ENCODE measurements at places on chromosomes 3 and 15.

DNA sequence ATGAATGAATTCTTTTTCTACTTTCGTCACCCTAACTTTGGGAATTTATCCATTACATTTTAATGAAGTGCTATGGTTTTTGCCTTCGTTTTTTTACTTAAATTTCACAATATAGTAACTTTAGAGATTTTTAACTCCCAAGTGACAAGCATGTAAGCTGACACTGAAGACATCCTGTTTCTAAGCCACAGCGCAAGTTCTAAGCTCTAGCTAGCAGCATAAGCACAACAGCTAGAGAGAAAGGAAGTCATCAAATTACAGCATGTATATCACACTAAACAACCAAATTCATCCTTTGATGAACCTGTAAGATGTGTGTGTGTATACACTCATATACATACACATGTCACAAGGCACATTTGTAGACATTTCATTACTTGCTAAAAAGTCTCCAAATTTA, 119.3 kb downstream of the P3H2 start:
- DNase-seq: no peak

- no peak for DNase-seq
Observed at GRCh38 chr3:138157743-138158142, 17.0 kb downstream of the DBR1 start.

DNA sequence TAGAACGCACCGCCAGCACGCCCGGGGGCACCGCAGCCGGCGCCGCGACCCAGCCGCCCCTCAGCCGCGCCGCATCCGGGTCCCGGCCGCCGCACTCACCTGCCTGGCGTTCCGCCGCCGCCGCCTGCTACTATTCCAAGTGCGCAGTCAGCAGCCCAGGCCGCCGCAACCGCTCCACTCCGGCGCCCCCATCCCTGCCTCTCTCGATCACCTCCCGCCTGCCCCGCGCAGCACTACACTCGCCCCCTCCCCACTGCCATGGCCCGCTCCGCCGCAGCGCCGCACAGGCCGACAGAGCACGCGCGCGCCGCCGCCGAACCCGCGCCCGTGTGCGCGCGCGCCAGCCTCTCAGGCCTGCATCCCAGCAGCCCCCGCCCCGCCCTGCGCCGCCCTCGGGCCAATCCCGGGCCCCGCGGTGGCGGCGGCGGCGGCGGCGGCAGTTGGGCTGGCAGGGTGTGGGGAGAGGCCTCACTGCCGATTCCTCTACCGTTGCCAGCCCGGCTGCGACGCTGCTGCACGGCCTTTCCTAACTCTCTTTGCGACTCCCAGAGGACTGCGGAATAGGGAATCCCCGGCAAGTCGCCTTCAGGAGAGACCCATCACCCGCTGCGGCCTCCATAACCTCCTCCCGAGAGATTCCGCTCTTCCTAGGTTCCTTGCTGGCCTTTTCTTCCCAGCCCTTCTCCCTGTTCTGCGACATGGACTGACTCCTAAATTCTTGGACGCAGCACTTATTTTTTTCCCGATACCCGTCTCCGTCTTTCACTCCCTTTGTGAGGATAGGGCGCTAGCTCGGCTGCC, at the start of gene PIK3CB:
TSS of gene PIK3CB (minus strand) at position 333 of the 801 bp plus-strand sequence. CDS start 75,585 bp downstream, outside the sequence.
- DNase-seq: peak; percentile 92

GRCh38 chr15:68666120-68666811, 87.5 kb downstream of the CORO2B start:
- DNase-seq: no peak

GRCh38 chr15:98787936-98788757, 139.8 kb downstream of the IGF1R start:
- DNase-seq: no peak

DNA sequence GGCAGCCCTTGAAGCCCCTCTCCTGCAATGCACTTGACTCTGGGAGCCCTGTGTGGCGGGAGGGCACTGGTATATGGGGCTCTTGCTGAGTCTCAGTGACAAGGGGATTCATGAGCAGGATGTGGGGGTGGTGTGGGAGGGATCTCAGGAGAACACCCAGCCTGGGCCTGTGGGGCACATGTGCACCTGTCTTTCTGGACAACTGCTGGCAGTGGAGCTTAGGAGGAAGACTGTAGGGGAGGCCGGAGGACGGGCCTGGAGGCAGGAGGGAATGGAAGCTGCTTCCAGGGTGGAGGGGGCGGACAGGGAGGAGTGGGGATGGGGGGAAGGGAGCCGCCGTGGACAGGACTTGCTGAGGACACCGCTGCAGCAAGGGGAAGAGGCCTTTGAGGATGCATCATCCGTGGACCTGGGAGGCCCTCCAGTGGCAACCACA, 10.8 kb upstream of the SNRPA1 start:
- DNase-seq: no peak

DNA sequence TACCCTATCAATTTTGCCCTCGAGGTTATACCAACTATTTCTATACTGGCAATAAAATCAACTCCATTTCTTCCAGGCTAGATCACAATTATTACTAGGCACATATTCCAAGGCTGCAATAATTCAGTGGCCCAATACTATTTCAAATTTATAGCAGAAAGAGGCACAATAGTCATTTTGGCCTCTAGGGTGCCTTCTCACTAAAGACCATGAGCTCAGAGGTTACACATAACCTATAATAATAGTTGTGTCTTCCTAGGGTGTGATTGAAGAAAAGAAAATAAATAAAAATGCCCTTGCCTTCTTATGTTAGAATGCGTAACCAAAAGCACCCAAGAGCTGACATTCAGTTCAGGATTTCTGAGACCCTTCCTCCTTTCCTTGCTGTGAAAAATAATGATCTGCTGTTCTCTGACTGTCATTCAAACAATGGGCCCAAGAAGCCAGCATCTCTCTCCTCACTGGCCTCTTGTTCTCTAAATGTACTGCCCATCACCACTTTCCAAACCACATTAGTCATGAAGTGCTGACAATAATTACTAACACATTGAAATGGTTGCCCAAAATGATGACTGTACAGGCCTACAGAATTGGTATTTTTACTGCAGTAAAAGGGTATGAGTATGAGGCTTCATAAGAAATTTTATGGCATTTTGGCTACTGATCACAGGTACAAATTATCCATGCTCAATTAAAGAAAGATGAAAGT, 244.8 kb downstream of the LRRN1 start:
- no peak for DNase-seq

DNA sequence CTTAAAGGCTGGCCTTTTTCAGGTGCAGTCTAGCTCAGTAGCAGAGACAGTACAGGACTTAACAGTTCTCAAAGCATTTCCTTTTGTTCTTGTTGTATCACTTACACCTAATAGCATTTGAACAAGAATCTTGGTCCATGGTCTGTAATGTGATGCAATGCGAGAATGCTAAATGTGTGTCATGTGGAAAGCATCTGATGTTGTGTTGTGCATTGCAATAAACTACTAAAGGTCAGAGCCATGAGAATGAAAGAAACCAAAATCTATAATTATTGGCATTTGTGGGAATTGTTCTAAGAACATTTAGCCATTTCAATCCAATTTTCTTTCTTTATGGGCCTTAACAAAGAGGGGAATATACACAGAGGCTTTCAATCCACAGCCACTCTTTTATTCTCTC, 324.5 kb upstream of the ROBO2 start:
- no peak for DNase-seq

- no peak for DNase-seq
Observed at GRCh38 chr15:49135342-49135857, 20.0 kb downstream of the COPS2 start.
